NCI-H524 treated with DMSO at 0.1 percent for 48 hours (cell line): ENCODE measurements at places on chromosomes 6 and 20.
A peak's percentile ranks its signal among the peaks of the same experiment; 100 is the strongest.

GRCh38 chr6:111844376-111844775 lies 28.9 kb downstream of the FYN start:
- no peak for DNase-seq

DNA sequence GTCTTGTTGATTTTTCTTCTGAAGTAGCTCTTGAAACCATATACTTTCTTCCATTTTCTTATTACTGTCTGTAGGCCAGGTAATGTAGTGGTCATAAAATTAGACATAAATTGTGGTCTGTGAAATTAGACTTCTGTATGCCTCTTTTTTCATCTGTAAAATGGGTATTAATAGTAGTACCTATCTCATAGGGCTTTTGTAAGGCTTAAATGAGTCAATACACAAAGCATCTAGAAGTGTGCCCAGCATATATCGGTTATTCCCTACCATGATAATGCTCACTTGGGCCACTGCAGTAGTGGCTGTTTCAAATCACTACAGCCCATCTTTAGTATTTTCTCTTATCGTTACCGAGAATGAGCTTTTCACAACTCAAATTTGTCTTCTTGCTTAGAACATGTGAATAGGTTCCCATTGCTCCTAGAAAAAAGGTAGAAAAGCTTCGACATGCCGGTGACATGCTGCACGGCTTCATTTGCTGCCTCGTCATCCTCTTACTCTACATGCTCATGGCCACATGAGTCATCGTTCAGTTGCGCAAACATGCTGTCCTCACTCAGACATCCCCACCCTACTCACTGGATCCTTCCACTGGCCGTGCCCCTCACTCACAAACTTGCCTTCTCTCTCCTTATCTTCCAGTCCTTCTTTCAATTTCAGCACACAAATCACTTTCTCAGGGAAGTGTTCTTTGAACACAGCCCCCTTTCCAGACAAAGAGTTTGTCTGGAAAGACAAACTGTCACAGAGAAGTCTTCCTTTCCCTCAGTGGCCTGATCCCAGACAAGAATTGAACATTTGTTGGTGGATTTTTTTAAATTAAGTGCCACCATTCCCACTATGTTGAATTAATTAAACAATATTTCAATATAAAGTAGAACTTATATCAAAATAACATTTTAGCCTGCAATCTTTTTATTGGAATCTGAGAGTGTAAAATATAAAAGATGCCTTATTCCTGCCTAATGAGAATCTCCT lies 32.2 kb upstream of the ERVFRD-1 start:
- DNase-seq: no peak

DNA sequence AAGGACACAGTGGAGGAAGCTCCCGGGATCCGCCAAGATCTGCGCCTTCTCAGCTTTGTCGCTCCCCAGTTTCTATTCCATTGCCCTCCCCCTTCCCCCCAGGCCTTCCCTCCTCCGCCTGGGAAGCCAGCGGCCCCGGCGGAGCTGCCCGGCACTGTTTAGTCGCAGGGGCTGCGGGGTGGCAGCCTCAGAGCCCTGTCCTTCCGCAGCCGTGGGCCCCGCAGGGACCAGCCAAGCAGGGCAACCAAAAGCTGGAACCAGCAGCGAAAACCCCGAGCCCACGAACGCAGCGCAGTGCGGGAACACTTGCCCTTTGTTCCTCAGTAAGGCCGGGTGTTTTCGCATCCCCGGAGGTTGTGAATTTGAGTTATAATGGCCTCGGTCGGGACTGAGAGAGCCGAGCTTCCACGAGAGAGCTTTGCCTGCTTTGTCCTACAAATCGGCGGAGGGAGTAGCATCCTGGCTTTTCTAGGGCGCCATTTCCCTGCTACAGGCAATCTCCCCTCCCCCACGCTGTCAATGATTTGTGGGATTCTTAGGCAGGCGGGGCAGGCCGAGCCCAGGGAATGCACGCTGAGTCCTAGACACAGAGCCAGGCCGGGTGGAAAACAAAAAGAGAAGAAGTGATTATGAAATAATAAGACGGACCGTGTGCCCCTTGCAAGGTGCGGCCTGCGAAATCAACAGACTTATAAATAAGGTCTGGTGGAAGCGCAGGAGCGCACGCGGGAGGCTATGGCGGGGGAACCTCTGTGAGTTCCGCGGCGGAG lies 4.0 kb upstream of the TUBB2B start:
- DNase-seq: peak; percentile 57

DNA sequence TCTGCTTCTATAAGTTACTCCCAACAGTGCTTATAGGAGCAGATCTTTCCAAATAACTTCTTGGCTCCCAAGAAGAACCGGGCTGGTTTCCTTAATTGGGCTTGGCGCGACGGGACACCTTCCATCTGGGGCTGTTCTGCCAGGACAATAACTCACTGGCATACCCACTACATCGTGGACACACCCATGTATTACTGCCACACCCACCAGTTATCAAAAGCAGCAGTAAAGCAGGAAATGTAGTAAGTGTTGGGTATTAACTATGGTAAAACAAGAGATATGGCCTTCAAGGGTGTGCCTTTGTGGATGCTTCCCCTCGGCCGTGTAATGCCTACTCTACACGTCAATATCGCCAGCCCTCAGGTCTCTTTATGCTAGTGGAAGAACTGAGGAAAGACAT lies 24.7 kb downstream of the CNKSR3 start:
- no peak for DNase-seq

- no peak for DNase-seq
Observed at GRCh38 chr20:1334761-1335160, 5.8 kb upstream of the SDCBP2 start.

DNA sequence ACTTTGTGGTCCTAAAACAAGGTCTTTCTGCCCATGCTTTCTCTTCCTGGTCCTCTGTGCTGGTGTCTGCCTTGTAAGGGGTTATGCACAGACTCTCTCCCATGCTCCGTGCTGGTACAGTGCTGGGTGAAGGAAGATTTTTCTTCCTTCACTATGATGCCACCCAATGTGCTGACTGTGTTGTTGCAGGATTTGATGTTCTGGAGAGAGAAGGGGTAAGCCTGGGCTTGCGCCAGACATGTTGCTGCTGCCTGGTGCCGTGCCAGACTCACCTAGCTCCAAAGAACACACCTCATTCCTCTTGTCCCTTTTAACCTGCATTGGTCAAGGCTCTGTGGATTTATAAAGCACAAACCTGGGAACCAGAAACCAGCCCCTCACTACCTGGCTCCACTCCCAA lies 28.4 kb upstream of the ARMH2 start:
- DNase-seq: no peak

DNA sequence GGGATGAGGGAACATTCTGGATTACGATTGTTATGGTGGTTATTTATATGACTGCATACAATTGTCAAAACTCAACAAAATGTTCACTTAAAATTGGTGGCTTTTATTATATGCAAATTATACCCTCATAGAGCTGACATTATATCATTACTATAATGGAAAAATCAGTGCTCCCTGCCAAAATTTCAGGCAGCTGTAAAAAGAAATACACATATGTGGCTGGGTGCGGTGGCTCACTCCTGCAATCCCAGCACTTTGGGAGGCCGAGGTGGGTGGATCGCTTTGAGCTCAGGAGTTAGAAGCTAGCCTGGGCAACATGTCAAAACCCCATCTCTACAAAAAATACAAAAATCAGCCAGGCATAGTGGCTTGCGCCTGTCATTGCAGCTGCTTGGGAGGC lies 75.8 kb upstream of the SULF2 start:
- no peak for DNase-seq

DNA sequence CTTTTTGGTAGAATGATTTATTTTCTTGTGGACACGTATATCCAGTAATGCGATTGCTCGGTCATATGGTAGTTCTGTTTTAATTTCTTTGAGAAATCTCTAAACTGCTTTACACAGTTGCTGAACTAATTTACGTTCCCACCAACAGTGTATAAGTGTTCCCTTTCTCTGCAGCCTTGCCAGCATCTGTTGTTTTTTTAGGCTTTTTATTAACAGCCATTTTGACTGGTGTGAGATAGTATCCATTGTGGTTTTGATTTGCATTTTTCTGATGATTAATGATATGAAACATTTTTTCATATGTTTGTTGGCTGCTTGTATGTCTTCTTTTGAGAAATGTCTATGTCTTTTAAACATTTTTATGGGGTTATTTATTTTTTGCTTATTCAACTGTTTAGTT lies 196.7 kb downstream of the MOXD1 start:
- DNase-seq: no peak

- no peak for DNase-seq
Observed at GRCh38 chr6:87661016-87661415, 41.0 kb downstream of the AKIRIN2 start.

DNA sequence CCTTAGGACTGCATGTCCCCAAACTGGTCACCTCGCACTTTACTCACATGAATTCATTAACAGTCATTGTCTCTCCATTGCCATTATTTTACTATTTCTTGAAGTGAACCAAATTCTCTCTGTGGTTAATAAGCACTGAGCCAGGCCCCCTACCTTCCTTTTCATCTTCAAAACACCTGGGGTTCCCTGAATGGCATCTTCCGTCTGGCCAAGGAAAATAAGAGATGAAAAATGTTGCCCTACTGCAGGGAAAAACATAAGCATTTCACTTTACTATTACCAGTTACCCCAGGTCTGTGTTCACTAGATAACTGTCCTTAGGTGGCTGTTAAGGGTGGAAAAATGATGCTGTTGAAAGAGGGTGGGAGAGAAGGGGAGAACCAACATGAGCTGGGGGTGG lies 10.0 kb upstream of the NKX2-2 start:
- no peak for DNase-seq

DNA sequence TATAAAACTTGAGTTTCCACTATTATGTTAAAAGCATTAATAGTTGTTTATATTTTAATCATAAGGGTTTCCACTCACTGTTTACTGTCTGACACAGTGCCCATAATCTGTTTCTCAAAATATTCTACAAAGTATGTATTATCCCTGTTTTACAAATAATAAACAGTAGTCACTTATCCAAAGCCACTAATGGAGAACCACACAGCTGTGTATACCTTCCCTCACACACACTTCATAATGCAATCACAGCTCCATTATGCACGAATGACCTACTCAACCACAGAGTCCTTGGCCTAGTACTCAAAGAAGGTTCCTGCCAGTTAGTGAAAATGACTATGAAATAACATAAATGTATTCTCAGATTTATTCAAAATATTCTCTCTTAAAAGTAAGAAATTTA lies 103.1 kb downstream of the EPB41L2 start:
- DNase-seq: no peak

DNA sequence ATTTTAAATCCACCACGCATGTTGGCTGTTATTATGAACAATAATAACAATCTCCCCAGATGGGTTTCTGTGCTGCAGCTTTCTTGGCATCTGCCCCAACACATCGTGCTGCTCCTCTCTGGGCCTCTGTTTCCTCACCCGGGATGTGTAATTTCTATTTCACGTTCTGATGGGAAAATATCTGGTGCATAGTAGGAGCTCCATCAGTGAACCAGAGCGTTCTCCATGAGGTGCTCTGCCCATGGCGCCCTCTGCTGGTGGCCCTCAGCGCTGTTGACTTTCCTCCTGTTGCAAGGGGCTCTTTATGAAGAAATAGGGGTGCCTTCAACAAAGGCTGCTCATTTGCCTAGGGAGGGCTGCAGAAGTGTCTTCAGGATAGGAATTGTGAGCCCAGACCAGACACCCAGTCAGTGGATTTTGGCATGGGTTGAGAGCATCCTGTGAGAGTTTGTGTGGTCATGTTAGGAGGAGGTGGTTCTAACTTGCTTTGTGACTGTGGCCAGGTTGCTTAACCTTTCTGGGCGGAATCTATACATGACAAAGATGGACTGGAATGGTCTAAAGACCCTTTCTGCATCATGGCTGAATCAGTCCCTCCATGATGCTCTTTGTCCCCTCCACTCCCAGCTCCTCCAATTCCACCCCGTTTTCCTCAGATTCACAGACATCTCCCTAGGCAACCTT lies 8.1 kb downstream of the SCRT2 start:
- no peak for DNase-seq

GRCh38 chr20:59242714-59243626 lies 57.4 kb upstream of the EDN3 start:
- no peak for DNase-seq

GRCh38 chr6:148608199-148608951 lies 138.5 kb upstream of the UST start:
- DNase-seq: no peak

- no peak for DNase-seq
Observed at GRCh38 chr6:19921786-19922185, 84.6 kb downstream of the ID4 start.

DNA sequence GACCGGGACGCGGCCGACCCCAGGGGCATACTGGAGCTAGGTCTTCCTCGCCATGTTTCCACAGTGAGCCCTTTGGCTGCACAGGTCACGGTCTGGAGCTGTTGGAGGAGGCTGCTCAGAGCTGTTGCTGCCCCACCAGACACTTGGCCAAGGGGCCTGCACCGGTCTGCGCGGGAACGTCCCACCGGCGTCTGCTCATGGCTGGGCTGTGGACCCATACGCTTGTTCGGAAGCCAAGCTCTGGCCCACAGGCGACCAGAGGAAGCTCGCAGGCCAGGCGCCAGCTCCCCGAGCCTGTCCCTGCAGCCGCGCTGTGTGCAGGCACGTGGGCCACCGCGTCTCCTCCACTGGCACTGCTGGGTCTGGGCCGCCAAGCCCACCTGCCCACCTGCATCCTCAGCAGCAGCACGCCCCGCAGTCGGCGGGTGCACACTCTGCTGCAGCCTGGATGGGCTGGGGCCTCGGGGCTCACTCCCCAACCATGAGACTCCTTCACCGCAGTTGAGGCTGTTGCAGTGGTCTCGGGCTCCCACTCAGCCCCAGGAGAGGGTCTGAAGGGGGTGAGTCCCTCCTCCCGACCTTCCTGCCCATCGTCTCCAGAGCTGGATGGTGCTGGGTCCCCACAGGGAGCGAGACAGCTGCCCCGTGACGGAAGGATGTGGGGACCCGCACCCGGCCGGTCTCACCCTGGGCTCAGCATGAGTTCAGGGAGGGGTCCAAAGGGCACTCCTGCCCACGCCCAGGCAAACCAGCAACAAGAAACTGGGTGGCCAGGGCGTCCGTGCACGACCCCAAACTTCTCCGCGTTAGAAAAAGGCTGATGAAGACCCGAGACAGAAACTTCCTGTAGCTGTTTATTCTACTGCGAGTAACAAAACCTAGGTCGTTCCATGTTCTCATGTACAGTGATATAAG lies 15.5 kb upstream of the TCFL5 start:
- DNase-seq: no peak

GRCh38 chr6:82955841-82956240 lies 109.8 kb downstream of the UBE3D start:
- DNase-seq: no peak

DNA sequence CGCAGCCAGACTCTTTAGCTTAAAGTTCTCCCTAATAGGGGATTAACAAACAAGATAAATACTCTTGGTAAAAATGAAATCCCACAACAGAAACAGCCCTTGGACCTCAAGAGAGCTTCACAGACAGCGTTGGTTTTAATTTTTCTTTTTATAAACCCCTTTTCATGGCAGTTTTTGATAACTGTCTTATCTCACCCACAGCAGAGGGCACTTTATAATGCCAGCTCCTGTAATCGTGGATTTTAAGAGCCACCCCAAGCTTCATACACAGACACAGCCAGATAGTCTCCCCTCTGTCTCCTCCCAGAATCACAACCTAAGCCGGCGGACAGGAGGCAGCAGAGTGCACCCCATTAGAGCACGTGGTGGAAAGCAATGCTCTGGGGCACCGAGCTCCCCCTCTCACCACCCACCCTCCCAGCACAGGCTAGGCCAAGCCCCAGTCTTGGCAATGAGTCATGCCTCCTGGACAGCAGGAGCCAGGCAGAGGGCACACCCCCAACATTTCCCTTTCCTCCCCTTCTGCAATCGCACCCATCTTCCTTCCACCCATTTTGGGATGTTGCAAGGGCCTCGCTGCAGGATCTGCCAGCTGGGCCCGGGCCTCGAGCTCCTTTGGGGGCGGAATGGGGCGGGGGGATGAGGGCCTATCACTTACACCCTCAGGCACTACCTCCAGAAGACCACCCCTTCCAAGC lies 2.4 kb downstream of the JAG1 start:
- no peak for DNase-seq

GRCh38 chr6:113344969-113345368 lies 512.2 kb upstream of the MARCKS start:
- DNase-seq: no peak
